ENCODE measurements at places on chromosomes 7 and 10.

- no peak for DNase-seq
Observed at GRCh38 chr10:100347568-100348195, 649 bp downstream of the SCD start.

GRCh38 chr7:143878884-143879283 is 23.1 kb downstream of the TCAF1 start:
- no peak for DNase-seq

DNA sequence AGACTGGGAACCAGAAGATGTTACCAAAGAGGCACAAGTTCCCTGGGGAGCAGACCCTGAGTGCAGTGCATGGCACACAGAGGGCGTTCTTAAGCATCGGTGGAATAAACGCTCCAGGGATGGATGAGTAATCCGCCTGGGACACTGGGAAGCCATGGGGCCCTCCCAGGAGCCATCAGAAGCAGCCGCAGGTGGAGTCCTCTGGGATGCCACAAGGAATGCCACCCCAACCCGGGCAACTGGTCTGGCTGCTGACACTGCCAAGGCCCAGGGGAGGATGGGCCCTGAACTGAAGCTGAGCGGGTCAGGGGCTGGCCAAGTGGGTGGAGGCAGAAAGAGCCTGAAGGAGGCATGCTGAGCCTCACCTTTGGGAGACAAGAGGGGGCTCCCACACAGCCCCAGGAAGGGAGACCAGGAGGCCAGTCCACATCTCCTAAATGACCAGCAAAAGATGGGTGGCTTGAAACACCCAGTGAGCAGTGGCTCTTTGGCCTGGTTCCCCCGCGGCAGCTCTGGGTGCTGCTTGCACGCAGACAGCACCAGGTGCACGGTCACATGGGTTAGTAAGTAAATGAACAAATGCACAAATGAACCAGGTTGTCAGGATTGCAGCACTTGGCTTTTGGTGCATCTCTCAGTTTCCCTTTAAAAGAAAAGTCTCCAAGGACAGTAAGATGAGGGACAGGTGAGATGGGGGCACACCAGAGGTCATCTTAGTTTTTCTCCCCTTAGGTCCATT is 141.3 kb upstream of the ZMIZ1 start:
- DNase-seq: no peak

GRCh38 chr10:78575400-78575799 is 493.4 kb upstream of the ZMIZ1 start:
- no peak for DNase-seq

GRCh38 chr7:29086545-29086944 is 59.8 kb downstream of the CPVL start:
- no peak for DNase-seq

GRCh38 chr10:100504096-100504495 is 15.6 kb downstream of the SEC31B start:
- no peak for DNase-seq

- no peak for DNase-seq
Observed at GRCh38 chr10:76523791-76524351, 1092.4 kb downstream of the LRMDA start.

GRCh38 chr7:71424166-71425035 is 292.5 kb downstream of the GALNT17 start:
- no peak for DNase-seq

All from GOT3 (cell line).